DND-41 (cell line): ENCODE measurements at places on chromosomes 6 and 20.

DNA sequence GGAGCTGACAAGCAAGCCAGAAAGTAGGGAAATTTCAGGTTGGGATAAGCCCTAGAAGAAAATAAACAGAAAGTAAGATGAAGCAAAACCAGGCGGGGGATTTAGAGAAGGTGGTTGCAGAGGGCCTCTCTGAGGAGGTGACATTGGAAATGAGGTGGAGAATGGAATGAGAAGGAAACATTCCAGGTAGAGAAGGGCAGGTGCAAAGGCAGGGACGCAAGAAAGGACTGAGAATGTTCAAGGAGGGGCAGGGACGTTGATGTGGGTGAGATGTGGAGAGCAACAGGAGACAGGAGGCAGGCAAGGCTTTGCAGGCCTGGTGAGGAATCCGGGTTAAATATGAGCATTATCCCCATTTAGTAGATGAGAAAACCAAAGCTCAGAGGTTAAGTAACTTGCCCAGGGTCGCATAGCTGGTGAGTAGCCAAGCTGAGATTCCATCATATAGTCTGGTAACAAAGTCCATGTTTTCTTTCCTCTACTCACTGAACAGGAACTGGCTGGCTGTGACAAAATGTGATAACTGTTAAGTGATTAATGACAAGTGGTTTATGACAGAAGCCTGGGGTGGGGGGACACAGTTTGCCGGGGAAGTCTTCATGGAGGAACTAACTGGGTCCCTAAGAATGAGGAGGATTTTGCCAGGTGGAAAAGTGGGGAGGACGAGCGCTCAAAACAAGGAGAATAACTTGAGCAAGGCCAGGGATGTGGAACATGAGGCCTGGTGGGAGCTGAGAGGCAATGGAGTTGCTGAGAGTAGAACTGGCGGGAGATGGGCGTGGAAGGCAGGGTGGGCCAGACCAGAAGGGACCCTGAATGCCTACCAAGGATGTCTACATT, 32.6 kb downstream of the MRPL14 start:
- H3K27ac ChIP-seq = no peak overlapping the region
- no peaks in the 10 kb centered on the region for H3K4me1 ChIP-seq
- DNase-seq = no peak
- H3K36me3 ChIP-seq = peaks cover 5% of the 10 kb centered on the region; the same call in 1 of the 2 replicates

DNA sequence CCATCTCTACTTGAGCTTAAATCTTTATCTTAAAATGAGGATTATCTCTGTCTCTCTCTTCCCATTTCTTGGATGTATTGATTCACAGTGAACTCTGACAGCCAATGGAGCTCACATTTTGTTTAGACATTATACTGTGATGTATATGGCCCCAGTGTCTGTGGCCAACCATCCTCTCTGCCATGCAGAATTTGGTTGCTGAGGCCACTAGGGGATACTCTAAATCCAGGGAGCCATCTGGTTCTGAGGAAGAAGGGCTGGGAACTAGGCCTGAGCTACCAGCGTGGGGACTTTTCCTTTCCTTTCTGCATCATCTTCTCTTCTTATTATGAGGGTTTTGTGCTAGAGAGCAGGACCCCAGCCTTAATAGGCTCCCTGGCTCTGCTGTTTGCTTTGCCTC, 59.1 kb upstream of the RIPOR2 start:
- H3K27me3 ChIP-seq = no peaks in the 10 kb centered on the region
- H3K36me3 ChIP-seq = no peaks in the 10 kb centered on the region; the same call in 1 of the 2 replicates
- H3K4me3 ChIP-seq = no peak overlapping the region
- no peak overlapping the region for H3K27ac ChIP-seq
- peaks cover 24% of the 10 kb centered on the region for H3K4me1 ChIP-seq

- H3K27me3 ChIP-seq = peaks cover 2% of the 10 kb centered on the region
- no peak overlapping the region for H3K27ac ChIP-seq
- no peak overlapping the region for H3K4me3 ChIP-seq
- no peaks in the 10 kb centered on the region for H3K36me3 ChIP-seq
- H3K4me1 ChIP-seq = no peaks in the 10 kb centered on the region
Measured at GRCh38 chr6:147080225-147080624, 124.0 kb upstream of the STXBP5 start.

DNA sequence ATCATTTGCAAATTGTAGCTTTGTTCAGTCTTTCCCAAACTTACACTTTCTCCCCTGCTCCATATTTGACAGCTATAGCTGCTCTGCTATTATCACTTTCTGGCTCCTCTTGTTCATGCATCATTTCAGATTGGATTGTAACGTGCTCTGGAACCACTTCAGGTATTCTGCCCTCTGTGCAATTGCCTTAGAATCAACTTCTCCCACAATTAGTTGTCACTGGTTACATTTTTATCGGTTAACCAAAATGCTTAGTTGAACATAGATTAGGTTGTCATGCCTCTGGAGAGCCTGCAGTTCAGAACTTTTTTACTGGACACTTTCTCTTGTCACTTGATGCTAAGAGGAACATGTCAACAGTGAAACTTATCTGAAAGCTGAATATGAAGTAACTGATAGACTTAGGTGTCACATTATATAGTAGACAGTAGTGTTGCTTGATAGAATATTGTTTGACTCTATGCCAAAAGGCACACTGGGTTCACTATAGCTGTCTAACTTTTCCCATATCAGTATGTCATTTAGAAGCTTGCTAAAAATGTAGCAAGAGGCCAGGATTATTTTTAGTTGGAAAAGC, 127.7 kb upstream of the PTPRK start:
- no peak for DNase-seq
- no peaks in the 10 kb centered on the region for H3K36me3 ChIP-seq
- no peak overlapping the region for H3K4me3 ChIP-seq
- no peaks in the 10 kb centered on the region for H3K4me1 ChIP-seq
- peaks cover 2% of the 10 kb centered on the region for H3K27me3 ChIP-seq

- no peaks in the 10 kb centered on the region for H3K4me1 ChIP-seq
- H3K27ac ChIP-seq = no peak overlapping the region
- no peak overlapping the region for H3K4me3 ChIP-seq
- H3K27me3 ChIP-seq = no peaks in the 10 kb centered on the region
Measured at GRCh38 chr6:4510317-4510716, 265.9 kb upstream of the CDYL start.

- DNase-seq = no peak
- no peaks in the 10 kb centered on the region for H3K27me3 ChIP-seq
- no peaks in the 10 kb centered on the region for H3K4me1 ChIP-seq
- no peak overlapping the region for H3K27ac ChIP-seq
- no peaks in the 10 kb centered on the region for H3K36me3 ChIP-seq
- no peak overlapping the region for H3K4me3 ChIP-seq
Measured at GRCh38 chr6:68279793-68280557, 355.1 kb upstream of the ADGRB3 start.

DNA sequence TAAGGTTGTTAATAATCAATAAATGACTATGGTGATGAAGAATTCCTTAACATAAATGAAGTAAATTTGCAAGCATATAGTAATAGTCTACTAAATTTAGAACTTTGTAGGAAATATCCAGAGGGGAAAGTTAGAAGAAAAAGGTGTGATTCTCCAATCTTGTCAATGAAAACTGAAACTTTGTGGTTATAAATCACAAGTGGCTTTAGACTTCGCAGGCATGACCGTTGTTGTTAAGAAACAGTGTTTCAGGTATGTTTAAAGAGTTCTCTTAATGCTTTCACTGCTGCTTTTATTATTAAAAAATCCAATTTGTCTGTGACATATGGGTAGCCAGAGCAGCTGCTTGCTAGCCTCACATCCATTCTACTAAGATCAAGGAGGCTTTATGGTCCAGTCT, 475.6 kb upstream of the ADGRB3 start:
- no peak for DNase-seq
- no peaks in the 10 kb centered on the region for H3K4me1 ChIP-seq
- H3K4me3 ChIP-seq = no peak overlapping the region
- no peaks in the 10 kb centered on the region for H3K36me3 ChIP-seq
- no peaks in the 10 kb centered on the region for H3K27me3 ChIP-seq
